ENCODE measurements at places on chromosomes 5 and 9.
A peak's percentile ranks its signal among the peaks of the same experiment; 100 is the strongest.

GRCh38 chr5:92309336-92309991 is 926.3 kb upstream of the ARRDC3 start:
- no peak for DNase-seq

DNA sequence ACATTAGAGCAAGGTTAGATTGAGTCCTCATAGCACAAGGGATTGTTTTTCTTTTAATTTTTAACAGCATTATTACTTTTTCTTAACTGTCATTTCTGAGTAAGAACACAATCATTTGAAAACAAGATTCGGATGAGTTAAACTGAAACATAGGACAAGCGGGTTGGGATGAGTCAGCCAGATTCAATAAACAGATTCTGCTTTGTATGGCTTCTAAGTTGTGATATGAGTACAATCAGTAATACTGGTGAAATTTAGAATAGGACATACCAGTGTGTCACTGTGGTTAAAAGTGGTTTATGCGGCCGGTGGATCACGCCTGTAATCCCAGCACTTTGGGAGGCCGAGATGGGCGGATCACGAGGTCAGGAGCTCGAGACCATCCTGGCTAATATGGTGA is 364.3 kb upstream of the CDH10 start:
- DNase-seq: no peak

DNA sequence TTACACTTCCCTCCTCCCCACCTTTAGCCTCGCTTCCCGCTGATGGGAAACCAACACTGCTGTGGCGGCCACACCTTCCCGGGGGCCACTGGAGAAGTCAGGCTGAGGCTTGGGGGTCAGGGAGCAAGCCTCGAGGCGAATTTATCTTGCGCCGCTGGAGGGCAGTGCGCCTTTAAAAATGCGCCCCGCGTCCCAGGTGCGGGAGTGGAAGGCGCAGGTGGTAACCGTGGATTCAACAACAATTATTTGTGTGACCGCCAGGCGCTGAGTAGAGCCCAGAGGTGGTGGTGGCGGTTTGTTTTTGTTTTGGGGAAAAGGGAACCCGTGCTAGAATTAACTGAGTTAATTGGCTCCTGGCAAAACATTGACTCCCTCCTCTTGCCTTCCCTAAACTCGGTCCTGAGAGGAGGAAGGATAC is 1.1 kb downstream of the CFAP77 start:
- DNase-seq: peak; percentile 58

GRCh38 chr9:34413231-34413852 is 36.6 kb upstream of the MYORG start:
- DNase-seq: no peak

DNA sequence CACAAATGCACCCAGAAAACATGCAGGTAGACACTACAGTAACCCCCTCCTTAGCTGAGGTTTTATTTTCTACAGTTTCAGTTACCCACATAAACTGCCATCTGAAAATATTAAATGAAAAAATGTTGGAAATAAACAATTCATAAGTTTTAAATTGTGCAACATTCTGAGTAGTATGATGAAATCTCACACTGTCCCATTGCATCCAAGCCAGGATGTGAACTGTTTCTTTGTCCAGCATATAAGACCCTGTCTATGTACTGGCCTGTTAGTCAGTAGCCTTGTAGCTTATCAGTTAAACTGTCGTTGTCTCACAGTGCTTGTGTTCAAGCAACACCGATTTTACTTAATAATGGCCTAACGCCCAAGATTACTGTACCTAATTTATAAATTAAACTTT is 630.5 kb downstream of the ANXA1 start:
- DNase-seq: no peak

DNA sequence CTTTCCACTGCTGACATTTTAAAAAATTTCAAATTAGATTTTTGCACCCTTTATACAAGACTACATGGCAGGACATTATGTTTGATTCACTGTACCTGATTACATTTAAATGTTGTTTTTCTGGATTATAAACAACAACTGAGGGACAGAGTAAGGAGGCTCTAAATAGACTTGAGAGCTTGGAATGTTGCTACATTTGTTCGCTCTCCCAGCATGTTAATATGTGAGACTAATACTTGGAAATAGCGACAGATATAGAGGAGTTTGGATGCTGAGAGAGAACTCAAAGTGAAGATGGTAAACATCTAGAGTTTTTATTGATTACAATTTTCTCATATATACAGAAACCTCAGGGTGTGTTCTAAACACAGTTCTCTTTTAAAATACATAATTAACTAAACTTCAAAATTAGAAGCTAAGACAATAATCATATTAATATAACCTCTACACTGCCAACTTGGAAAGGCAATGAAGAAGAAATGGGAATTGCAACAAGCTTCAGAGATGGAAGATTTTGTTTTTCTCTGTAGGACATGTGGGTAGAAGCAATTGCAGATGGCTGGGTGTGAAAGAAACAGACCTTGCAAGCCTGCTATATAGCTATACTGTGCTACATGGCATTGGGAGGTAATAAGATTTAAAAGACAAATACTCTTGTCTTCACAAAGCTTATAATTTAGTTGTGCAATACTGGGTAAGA is 1.4 kb upstream of the NDFIP1 start:
- DNase-seq: no peak

DNA sequence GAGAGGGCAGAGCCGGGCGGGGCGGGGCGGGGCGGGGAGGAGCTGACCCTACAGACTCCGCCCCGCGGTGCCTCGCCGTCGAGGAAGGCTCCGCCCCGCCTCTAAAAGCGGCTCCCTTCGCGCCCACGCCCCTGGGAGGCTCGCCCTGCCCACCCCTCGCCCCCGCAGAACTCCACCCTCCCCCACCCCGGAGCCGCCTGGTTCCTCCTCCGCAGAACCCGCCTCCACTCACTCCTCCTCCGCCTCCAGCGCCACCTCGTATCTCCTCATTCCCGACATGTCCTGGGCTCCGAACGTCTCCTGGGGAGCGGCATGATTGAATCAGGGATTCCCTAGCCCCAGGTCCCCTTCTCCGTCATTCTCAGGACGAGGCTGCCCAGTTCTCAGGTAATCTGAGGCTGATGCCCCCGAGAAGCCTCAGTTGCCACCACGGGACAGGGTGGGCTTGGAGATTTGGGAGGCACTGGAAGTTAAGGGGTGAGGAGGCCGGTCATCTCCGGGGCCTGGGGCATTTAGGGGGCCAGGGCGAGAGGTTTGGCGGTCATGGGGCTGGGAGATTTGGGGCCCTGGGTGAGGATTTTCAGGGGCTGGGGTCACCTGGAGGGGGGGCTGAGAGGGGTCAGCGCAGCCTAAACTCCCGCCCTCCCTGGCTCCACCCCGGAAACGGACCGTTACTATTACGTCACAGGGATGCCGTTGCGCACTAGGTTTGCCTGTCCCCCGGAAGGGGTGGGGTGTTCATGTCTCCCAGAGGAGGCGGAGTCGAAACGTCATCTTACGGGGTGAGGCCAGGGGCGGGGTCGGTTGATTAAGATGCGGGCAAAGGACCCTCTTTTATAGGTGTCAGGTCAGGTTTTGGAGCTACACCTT is 3.2 kb upstream of the CCL27 start:
- peak; percentile 84 for DNase-seq

- no peak for DNase-seq
These were observed 135.0 kb upstream of the GABRP start for GRCh38 chr5:170648541-170648940.

DNA sequence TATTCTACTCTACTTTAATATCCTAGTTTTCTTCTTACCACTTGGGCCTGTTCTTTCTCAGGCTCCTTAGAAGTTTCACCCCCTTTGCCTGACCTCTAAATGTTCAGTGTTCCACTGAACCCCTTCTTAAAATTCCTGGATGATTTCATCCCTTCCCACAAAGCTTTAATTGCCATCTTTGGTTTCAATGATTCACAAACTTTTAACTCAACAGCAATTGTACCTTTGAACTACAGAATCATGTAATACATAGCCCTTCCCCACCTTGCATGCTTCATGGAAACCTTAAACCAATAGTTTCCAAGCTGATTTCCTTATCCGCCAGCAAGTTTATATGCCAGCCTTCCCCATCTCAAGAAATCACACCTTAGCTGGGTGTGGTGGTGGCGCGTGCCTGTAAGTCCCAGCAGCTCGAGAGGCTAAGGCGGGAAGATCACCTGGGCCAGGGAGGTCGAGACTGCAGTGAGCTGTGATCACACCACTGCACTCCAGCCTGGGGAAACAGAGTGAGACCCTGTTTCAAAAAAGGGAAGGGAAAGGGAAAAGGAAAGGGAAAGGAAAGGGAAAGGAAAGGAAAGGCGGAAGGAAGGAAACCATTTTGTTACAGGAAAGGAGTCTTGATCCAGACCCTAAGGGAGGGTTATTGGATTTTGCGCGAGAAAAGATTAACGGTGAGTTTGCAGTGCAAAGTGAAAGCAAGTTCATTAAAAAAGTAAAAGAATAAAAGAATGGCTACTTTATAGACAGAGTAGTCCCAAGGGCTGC is 1023.7 kb upstream of the DMAC1 start:
- no peak for DNase-seq

GRCh38 chr5:132446621-132447020 is 44.0 kb downstream of the IRF1 start:
- DNase-seq: no peak

GRCh38 chr5:83927140-83927733 is 206.6 kb upstream of the HAPLN1 start:
- DNase-seq: peak; percentile 4

- DNase-seq: no peak
These were observed 197.1 kb downstream of the NTRK2 start for GRCh38 chr9:84866396-84867175.

GRCh38 chr5:104452550-104452949 is 890.0 kb upstream of the NUDT12 start:
- no peak for DNase-seq

- no peak for DNase-seq
These were observed 3.5 kb downstream of the RALGDS start for GRCh38 chr9:133117271-133118178.

DNA sequence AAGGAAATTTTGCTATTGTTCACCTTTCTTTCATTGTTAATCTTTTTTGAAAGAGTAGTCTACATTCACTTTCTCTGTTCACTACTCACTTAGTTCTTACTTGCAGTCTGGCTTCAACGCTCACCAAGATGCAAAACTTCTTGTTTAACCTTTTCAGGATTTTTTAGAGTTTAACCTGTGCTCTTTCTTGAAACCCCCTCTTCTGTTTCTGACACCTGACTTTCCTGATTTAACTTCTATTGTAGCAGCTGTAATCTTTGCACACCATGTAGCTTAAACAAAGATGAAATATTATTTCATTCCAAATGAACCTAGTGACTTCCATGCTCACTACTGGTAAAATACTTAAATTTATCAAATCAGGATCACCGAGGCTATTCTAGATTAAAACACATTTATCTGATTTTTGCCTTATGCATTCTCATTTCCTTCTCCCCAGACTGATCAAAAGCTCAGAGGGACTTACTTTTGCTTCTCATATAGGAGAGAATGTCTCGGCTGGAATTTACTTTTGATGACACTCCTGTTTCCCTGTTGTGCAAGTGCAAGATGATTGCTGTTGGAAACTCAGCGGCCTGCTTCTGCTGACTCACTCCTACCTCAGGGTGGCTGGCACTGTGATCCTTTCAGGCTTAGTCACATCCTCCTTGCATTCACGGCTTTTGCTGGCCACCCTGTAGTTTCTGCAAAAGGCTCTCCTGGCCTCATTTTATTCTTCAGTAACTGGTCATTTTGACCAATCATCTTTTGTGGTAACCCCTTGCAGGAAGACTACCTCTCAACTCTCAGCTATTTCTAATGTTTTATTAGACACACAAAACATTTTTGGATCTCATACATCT is 109.3 kb upstream of the IFNE start:
- peak; percentile 46 for DNase-seq

GRCh38 chr9:93182572-93182971 is 1.4 kb upstream of the WNK2 start:
- no peak for DNase-seq

DNA sequence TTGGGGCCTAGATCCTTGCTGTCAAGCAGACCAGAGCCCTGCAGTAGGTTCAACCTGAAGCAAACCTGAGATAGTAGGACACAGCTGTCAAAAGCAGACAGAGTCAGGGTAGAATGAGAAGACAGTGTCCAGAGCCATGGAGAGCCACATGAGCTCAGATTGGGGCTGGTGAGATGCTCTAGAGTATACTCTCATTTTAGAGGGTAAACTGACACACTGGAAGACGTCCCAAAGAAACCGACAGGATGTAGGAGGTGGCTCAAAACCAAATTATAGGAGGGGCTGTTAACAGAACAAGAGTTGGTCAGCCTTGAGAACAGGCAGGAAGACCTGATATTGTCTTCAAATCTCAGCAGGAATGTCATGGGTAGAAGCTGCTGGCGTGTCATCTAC is 11.5 kb downstream of the CCDC69 start:
- DNase-seq: no peak

DNA sequence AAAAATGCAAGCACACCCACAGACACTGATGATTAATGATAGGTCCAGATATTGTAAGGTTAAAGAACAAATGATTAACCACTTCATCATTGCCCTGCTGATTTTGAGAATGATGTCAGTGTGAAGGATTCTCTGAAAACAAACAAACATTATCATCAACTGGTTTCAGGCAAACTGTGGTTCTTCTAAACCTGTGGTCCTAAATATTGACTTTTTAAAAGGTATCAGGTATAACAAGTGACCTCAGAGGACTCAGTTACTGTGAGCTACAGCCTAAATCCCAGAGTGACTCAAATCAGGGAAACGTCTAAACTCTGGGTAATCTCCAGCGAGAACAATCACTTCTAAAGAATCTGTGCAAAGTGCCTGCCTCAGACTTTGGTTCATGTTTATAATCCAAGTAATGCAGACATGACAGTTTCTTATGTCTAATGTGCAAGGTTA is 172.3 kb upstream of the CDH6 start:
- DNase-seq: no peak

GRCh38 chr9:123584202-123585176 is 228.5 kb downstream of the CRB2 start:
- no peak for DNase-seq

- no peak for DNase-seq
These were observed 51.7 kb downstream of the SH3PXD2B start for GRCh38 chr5:172402531-172403188.

DNA sequence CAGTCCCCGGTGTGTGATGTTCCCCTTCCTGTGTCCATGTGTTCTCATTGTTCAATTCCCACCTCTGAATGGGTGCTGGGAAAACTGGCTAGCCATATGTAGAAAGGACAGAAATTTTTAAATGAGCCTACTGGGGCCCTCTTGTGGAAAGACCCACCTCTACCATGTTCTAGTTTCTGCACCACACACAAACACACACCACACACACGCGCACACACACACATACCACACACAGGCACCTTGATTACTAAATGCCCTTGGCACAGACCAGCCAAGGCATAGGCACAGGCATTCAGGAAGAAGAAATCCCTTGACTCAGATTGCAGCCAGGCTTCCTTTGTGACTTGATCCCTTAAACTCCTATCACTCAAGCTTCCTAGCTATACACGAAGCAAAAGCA is 60.5 kb downstream of the SIL1 start:
- no peak for DNase-seq

DNA sequence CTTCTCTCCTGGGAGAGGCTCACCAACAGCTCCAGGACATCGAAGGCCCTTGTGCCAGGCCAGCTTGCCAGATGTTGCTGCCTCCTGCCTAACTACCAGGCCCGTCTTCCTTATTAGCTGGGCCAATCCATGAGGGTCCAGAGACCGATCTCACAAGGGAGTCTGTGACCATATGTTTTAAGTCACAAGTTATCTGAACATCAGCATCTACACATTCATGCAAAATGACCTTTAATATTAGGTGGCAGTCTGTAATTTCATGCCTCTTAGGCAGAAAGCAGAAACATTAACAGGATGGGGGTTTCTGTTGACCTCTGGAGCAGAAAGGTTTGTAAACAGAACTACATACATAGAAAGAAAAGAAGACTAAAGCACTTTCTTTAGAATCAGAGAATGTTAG is 75.1 kb upstream of the SLC25A51 start:
- no peak for DNase-seq

Measured in activated CD4-positive, alpha-beta T cell treated with anti-CD3 and anti-CD28 coated beads, Interleukin-2, amount 50 U/mL, for 4 hours (primary cell).